ENCODE measurements at places on chromosomes 1 and 21.

DNA sequence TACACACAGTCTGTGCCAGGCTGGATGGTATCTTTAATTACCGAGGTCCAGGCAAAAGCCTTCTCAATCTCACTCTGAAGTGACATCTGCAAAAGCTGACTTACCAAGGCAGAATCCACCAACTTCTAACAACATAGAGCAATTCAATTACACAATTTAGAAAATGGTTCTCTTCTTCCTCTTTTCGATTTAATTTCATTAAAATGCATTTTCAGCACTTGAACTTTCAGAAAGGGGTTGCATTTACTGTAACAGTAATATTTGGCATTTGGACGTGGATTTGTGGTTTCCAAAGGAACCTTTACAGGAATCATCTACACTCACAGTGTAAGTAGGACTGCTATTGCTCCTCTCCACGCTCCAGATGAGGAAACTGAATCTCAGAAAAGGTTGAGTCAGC, 53.3 kb downstream of the ERO1B start:
- DNase-seq, result peak; percentile 6

DNA sequence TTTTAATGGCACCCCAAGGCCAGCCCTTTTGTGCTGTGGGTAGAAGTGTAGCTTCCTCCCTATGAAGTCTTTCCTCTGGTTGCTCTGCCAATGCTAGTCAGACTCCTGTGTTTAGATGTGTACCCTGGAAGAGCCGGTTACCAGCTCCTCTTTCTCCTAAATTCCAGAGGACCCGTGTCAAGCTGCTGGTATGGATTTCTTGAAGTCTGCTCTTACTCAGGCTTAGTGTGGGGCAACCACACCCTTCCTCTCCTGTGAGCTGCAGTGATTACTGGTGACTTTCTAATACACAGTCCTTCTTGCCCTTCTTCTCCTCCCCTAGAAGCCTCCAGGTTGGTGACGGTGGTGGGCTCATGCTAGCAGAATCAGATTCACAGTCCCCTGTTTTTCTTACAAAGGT, 74.1 kb upstream of the AKT3 start:
- DNase-seq, result no peak

DNA sequence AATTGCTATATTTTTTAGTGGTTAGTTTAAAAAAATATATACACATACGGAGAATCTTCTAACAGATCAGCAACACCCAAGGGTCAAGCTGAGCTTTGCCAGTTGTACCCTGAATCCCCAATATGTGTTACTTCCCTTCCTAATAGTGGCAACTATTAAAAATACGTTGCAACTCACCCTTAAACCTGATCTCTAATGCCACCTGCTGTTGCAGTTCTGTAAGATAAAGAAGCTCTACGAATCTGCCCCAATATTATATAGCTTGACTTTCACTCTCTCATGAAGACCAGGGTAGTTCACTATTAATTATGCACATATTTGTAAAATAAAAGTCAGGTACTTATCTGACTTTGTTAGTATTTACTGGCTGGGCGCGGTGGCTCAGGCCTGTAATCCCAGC, 58.4 kb downstream of the ASH1L start:
- DNase-seq, result no peak

DNA sequence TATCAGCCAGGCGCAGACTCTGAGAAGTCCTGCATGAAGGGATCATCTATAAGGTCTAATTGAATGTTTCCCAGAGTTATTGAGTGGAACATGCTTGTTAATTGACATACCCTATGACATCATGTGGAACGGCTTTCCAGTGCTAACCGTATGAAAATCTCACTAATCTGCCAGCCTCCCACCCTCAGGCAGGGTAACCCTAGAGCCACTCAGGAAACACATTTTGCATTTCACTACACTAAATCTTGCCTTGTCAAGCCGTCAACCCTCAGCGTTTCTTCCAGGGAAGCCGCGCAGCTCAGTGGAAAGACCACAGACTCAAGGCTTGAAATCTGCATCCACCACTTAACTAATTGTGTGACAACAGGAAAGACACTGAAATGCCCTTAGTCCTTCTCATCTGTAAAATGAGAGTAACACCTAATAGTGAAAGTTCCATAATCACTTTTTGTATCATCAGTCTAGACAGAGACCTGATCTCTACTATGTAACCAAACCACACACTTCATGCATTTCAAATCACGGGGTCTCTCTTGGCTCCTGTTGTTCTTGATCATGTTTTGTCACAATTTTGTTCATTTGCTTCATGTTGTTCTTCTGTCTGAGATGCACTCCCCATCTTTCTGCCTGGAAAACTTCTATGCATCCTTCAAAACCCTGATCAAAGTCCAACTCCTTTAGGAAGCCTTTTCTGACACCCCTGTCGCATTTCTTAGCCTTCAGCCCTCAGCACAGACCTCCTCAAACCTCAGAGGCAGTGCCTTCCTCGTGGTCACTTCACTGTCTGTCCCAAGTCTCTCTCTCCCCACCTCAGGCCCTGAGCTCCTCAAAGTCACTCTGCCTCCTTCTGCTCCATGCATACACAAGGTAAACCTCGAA, 246.5 kb downstream of the TOMM20 start:
- DNase-seq, result no peak

GRCh38 chr1:192539297-192540092, 36.1 kb upstream of the RGS1 start:
- DNase-seq, result no peak

DNA sequence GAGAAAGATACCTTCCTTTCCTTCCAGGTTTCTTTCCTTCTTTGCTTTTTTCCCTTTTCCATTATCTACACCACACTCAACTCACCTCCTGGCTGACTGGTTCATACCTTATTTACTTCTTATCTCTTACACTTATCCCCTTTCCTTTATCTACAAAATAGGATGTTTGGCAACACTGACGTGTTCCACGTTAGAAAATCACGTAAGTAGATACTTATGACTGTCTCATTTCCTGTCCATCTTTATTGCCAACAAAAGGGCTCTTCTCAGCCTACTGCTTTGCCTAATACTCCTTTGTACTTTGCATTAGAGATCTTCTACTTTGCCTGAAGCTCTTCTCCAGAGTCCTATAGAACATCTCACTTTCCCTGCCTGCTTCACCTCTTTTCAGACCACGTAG, 25.1 kb downstream of the SYNJ1 start:
- no peak for DNase-seq

- no peak for DNase-seq
Observed at GRCh38 chr1:38680801-38681510, 178.6 kb downstream of the RRAGC start.

DNA sequence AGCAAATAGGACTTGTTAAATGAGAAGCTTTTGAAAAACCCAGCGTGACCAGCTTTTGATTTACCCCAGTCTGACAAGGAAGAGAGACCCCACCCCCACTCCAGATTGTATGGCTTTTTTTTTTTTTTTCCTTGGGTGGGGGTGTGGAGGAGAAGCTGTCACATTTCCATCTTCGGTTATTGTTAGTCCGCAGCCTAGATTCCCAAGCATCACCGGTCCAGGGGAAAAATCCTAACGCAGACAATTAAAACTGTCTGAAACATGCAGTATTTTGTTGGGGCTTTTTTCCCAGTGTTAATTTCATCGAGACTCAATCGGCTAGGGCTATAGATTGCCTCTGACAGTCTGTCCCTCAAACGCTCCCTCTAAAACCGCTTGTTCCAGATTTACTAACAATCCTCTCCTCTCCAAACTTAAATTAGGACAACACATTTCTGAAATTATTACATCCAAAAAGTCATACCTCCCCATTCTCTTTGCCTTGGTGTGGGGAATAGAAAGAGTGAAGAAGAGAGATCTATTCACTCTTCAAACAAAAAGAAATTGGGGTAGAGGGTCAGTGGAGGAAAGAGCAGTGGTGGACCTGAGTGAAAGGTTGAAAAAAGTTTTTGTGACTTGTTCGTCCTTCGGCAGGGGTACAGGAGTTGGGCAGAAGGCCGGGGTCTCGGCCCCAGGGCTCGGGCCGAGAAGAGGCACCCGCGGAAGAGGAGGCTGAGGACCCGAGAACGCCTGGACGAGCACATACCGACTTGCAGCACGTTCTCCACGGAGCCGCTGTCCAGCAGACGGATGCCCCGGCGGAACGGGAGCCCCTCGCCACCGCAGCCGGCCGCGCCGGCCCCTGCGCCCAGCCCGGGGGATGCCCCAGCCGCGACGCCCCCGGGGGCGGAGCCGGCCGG, 1.1 kb downstream of the ZSWIM5 start:
- DNase-seq, result no peak

GRCh38 chr1:155761736-155762405, 73.0 kb downstream of the DAP3 start:
- DNase-seq, result no peak

- no peak for DNase-seq
Observed at GRCh38 chr1:88803444-88803843, 87.9 kb downstream of the GTF2B start.

DNA sequence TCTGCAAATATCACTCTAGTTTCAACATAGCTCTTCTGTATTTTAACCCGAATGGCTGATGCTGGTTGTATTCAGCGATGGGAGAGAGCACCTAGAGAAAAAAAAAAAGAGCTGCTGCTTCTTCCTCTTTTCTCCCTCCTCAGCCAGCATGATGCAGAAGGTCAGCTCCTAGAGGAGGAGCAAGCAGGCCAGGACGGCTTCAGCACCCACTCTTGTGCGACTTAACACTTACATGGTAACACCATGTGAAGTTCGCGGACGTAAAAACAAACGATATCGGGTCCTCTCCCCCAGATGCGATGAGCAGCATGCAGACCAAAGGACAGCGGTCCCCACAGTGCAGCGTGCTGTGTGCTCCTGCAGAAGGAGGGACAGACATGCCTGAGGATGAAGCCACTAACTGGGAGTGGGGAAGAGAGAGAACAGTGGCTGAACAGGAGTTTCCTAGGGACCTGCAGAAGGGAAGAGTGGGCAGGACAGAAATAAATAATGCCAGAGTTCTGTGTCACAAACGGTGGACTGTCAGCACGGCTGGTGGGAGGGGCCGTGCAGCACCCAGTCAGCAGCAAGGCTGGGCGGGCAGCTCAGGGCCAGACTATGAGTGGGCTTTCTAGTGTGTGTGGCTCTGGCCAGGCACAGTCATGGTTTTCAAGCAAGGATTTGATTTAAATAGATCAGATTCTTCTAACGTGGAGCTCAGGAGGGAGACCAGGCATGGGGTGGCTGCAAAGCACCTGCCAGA, 11.4 kb upstream of the B3GALT5 start:
- DNase-seq, result no peak

- DNase-seq, result no peak
Observed at GRCh38 chr21:29074007-29074376, 544 bp upstream of the CCT8 start.
